Activated T-helper 17 cell treated with anti-CD3 and anti-CD28 coated beads, Interleukin-2, amount 50 U/mL, for 72 hours (primary cell): ENCODE measurements at places on chromosomes 12 and 14. TPM values are rescaled to one million over a fixed set of nuclear protein-coding genes. Genes with fewer than 3 reads are reported as not detected.

- no peak for ATAC-seq
Observed at GRCh38 chr12:50302686-50303085, 19.4 kb upstream of the LIMA1 start.

- no peak for ATAC-seq
Observed at GRCh38 chr14:39946807-39947206, 514.6 kb upstream of the FBXO33 start.

SLCO1B1 gene
- total RNA-seq, result not detected

FGD6 gene
- total RNA-seq, result 1.4 TPM

CMA1 gene
- 0.80 TPM for total RNA-seq
